Dorsolateral prefrontal cortex (tissue), 122 donors: ENCODE measurements at places on chromosomes 4 and X. TPM values are rescaled to one million over a fixed set of nuclear protein-coding genes. Genes with fewer than 3 reads are reported as not detected.

XG gene
- not detected for total RNA-seq

HHIP gene
- 82.2 TPM for total RNA-seq

LRCH2 gene
- 6.4 TPM for total RNA-seq

FHIP1A gene
- total RNA-seq, result 4.1 TPM

GABRA4 gene
- total RNA-seq, result 72.6 TPM

RHOXF2B gene
- total RNA-seq, result not detected

SPACA5 gene
- not detected for total RNA-seq

FAM241A gene
- 1.7 TPM for total RNA-seq

MBNL3 gene
- 7.0 TPM for total RNA-seq

DNA sequence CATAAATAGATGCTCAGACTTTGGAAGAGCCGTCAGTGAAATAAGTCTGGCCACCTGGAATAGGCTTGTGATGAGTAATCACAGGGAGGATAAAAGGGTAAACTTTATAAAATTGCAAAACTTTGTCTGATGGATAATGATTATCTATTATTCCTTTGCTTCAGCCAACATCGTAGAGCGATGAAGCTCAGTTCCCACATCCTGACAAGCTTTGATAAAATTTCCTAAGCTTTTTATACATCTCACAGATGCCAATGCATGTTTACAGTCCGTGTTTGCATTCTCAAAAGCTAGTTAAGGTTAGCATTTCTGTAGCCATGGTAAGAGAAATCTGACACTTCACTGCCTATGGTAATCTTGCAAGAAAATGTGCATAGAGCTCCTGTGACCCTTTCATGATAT is 15.4 kb upstream of the UGDH start:
- DNase-seq, result no peak

DNA sequence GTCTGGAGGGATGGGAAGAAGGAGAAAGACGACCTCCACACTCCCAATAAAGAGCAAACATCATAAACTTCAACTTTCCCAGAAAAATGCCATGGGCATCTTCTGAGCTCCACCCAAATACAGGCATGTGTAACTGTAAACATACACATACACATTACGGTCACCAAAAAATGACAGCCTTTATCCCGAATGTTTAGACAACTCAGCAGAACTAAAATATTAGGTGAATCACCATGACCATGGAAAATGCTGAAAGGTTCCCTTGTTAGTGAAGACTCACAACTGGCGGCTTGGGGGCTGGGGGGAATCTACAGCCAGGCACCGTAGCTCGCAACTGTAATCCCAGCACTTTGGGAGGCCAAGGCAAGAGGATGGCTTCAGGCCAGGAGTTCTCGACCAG is 33.0 kb downstream of the PRKX start:
- no peak for DNase-seq

DNA sequence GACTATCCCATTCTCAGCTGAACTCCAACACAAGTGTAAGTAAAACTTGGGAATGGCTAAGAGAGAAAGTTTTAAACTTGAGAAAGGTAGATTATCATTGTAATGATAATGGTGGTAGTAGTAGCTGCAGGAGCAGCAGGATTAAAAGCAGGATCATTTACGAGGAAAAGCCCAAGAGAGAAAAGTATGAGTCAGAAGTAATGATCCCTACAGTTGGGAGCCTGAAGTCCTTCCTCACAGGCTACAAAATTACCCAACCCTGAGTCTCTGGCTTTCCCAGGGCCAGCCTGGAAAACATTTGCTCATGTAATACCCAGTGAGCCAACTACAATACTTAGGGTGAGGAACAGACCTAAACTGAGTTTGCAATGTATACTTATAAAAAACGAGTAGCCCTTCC is 4.4 kb upstream of the PRDM8 start:
- DNase-seq, result no peak

GRCh38 chr4:42658261-42658660 is 1.4 kb upstream of the ATP8A1 start:
- DNase-seq, result no peak

DNA sequence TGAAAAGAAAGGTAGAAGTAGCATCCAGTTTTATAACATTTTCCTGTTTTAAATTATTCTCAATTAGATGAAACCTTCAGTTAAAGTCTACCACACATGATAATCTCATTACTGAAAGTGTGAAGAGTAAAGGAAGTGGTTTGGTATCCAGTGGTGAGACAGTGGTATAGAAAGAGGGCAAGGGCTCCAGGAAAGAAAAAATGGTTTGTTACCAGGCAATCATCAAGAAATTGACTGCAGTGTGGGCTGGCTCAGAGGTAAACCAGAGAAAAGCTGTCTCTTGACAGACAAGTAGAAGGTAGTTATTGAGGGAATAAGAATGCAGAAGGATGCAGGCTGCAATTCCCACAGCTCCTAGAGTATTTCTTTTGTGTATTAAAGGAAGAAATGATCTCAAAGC is 406.2 kb downstream of the TLL1 start:
- no peak for DNase-seq

- DNase-seq, result no peak
These were observed 54.2 kb upstream of the SMIM10 start for GRCh38 chrX:134936542-134936941.

GRCh38 chr4:72302981-72303704 is 265.9 kb downstream of the ADAMTS3 start:
- no peak for DNase-seq

- no peak for DNase-seq
These were observed 27.5 kb upstream of the IQSEC2 start for GRCh38 chrX:53308836-53309235.

DNA sequence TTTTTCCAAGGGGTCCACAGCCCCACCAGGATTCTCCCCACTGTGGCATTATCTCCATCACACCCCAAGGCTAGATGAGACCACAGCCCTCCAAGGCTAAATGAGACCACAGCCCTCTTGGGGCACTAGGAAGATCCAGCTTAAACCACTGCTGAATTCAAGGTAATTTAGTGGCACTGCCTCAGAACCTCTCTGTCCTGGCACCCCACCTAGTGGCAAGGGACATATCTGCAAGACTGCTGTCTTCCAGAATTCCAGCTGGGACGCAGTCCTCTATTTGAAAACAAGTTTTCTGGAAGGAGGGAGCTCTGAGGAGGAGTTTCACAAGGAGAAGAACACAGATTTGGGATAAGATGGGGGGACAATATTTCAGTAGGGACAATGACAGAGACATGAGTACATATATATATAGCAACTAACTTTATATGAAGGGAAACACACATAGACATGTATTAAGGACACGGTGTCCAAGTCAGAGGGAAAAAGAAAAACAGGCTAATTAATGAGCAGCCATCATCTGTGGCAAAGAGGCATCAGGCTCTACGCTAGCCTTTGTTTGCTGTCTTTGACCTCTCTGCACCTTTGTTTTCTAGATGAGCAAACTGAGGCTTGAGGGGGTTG is 9.3 kb downstream of the CETN2 start:
- no peak for DNase-seq

DNA sequence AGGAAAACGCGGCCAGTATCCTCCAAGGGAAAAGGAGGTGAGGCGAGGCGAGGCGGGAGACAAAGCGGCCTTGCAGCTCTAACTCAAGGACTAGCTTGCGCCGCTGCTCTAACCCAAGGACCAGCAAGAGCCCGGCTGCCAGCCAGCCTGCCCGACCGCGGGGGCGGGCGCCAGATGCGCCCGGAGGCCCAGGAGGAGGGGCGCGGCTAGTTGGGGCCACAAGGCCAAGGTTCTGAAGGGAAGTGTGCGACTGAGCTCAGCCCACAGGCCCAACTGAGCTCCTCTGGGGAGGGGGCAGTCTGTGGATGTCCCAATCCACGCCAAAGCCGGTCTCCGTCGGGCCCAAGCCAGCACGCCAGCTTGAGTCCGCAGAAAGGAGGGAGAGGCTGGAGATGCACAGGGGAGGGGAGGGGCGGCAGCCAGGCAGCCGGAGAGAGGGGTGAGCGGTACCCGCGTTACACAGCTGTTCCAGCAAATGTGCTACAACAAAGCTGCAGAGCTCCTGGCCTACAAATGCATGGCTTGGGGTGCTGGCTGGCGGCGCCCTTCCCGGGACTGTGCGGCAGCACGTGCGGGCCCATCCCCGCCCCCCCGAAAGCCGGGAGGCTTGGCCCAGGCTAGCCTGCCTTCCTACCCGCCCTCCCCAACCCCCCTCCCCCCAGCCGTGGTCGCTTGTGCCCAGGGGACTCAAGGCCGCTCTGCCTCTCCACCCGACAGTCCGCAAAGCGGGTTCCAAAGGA is 637 bp downstream of the AMER1 start:
- DNase-seq, result peak; percentile 37

GRCh38 chr4:119211867-119212233 is 663 bp upstream of the USP53 start:
- no peak for DNase-seq

DNA sequence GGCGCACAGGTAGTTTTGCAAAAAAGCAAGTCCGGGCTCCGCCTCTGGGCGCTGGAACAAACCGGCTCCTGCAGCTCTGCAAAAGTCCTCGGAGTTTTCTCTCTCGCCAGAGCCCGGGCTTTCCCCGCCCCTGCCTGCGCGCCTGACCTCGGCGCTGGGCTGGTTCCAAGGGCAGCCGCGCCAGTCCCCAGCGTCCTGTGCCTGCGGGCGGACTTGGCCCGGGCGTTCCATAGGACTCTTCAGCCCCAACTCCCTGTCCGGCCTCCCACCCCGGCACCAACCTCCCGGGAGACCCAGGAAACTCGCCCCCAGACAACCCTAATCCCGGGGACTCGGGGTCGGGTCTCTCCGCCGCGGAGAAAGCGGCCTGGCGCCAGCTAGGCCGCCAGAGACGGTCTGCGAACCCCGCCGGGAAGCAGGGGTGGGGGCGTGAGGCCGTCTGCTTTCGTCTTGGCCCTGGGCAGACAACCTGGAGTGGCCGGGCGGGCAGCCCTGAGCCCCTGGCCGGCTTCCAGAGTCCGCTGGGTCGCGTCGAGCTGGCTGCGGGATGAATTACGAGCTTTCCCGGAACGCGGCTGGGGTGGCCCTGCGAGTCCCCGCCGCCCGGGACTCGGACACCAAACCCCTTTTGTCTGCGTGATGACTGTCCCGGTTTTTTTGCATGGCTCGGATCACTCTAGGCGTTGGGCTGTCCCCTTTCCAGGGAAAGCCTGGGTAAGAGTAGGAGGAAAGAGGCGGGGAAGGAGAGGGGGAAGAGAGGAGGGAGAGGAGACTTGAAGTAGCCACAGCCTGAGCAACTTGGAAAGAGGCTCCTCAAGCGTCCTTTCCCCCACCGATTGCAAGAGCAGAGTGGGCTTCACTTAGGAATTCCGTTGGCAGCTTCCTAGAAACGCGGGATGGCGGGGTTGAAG is 916 bp downstream of the MXRA5 start:
- DNase-seq, result no peak

- no peak for DNase-seq
These were observed 242.1 kb upstream of the TRAM1L1 start for GRCh38 chr4:117327491-117327890.

- DNase-seq, result no peak
These were observed 14.7 kb downstream of the GAK start for GRCh38 chr4:917466-917865.

DNA sequence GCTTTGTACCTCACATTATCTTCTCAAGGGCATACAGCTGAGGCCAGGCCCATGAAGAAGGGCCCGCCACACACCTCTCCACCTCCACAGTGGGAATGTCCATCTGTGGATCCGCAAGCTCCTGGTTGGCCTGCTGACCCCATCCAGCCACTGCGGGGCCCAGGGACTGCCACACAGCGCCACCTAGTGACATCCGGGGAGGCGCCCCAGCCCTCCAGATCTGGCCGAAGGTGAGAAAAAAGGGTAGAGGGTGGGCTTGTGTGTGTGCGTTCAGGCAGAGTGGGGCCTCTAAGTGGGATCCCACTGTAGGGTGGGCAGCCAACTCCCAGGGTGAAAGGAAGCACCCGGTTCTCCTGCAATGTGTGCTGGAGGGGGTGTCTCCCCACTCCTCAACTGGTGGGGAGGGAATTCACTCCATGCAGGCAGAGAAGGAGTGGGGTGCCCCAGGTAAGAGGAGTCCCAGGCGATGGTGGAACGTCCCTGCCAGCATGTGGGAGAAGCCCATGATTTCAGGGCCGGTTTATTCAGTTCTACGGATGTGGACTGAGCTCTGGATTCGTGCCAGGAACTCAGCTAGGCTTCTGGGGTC is 117.3 kb downstream of the ENPP6 start:
- DNase-seq, result no peak

DNA sequence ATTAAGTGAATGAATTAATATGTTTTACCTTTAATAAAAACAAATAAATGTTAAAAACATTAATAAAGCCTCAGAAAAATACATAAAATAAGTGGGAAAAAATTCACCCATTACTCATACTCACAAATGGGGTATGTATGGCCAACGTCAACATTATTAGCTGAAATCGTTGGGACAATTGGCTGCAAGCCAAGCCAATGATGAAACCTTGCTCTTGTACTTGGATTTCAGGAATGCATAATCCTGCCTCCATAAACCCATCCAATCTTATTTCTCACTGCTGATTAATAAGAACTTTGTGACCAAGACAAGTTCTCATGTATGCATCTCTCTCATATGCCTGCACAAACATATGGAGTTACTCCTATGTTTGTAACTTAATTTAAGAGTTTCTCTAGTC is 35.3 kb upstream of the ADAMTS3 start:
- DNase-seq, result no peak

GRCh38 chrX:53654376-53654775 is 32.1 kb downstream of the HUWE1 start:
- no peak for DNase-seq

- DNase-seq, result no peak
These were observed 41.0 kb downstream of the MID1 start for GRCh38 chrX:10579112-10580011.

- DNase-seq, result no peak
These were observed 131.4 kb downstream of the CHIC2 start for GRCh38 chr4:53932796-53933610.

- no peak for DNase-seq
These were observed 77.7 kb upstream of the DCAF8L1 start for GRCh38 chrX:28058901-28059300.

DNA sequence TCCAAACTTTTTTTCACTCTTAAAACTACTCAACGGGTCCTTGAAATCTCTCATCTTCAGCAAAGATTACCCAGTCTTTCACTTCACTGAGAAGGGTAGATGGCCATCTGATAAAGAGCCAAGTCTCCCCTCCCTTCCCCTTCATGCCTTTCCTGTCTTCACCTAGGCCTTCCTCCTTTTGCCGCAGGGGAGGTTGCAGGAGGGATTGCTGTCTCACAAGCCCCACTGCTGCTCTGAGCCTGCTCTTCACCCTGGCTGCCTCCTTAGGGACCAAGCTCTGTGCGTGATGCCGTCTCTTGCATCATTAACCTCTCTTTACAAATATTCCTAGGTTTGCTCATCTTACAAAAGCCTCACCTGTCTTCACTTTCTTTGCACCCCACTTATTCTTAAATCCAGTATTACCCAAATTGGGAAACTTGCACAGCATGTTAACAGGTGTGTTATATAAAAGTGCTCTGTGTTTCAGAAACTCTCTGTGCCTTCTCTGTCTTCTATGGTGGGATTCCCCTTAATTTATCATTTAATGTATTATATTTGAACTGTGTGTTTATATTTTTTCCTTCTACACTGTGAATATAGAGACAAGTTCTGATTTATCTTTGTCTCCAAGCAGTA is 3.8 kb downstream of the ZFX start:
- DNase-seq, result no peak

- no peak for DNase-seq
These were observed 42.4 kb downstream of the ADRA2C start for GRCh38 chr4:3808597-3808996.

- DNase-seq, result no peak
These were observed 620.8 kb upstream of the ADGRL3 start for GRCh38 chr4:60579335-60579734.

GRCh38 chrX:150303386-150304097 is 59.6 kb upstream of the MAMLD1 start:
- no peak for DNase-seq

GRCh38 chr4:117796677-117797076 is 237.6 kb upstream of the NDST3 start:
- DNase-seq, result no peak

- no peak for DNase-seq
These were observed 562.4 kb downstream of the TLL1 start for GRCh38 chr4:166435449-166435848.
